ENCODE measurements at places on chromosomes 3 and 15.
A peak's percentile ranks its signal among the peaks of the same experiment; 100 is the strongest.

DNA sequence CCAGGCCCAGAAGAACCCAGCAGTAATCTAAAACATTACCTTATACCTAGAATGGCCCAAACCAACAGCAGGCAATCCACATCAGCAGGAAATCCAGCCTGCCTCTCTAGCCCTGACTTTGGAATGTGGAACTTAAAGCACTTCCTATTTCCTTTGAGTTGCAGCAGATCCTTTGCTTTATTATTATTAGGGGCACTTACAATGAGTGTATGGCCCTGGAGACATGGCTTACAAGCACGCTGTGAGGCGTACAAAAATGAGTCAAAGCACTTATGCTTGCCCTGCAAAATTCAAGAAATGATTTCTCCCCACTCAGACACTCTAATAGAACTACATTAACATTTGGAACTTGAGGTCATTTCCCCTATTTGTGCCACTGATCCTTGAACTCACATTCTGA is 9.5 kb upstream of the KNSTRN start:
- DNase-seq = no peak

DNA sequence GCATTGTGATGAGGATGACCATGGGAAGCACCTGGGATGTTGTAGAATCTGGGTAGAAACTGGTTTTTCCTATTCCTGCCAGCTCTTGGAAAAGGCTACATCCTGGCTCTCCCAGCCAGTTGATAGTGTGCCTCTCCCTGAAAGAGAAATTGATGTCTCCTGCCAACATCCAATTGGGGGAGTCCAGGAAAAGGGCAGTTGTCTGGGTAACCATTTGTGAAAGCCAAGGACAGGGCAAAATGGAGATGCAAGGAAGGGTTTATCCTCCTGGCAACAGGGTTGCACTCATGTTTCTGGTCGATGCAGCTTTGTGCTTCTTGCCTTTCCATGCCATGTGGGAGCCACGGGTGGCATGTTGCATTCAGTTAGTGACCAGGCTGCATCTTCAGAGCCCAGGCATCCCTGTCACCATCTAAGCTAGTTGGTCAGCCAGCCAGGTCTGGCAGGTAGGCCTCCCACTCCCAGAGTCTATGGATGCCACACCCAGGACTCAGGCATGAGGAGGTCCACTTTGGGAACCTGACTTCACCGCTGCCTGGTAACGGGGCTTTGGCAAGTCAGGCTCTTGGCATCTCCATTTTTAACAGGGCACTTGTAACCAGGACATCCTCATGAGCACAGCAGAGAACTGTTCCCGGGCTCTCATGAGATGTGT is 153.5 kb downstream of the DNAJB8 start:
- DNase-seq = no peak

GRCh38 chr3:32420126-32421038 is 28.7 kb downstream of the CMTM7 start:
- DNase-seq = peak; percentile 98

- DNase-seq = no peak
Measured at GRCh38 chr3:195253923-195254432, 17.0 kb downstream of the XXYLT1 start.

GRCh38 chr3:124811436-124811835 is 75.7 kb downstream of the ITGB5 start:
- peak; percentile 67 for DNase-seq

GRCh38 chr3:69032142-69032541 is 18.7 kb upstream of the EOGT start:
- DNase-seq = no peak

Measured in renal cortical epithelial cell (primary cell).